ENCODE measurements at places on chromosomes 5 and 9. TPM values are rescaled to one million over a fixed set of nuclear protein-coding genes. Genes with fewer than 3 reads are reported as not detected.

SLC34A3 gene
- 0.06 TPM for polyA plus RNA-seq

PCDHB15 gene
- polyA plus RNA-seq, result 4.9 TPM

OR1Q1 gene
- not detected for polyA plus RNA-seq

ADAMTS12 gene
- 6.4 TPM for polyA plus RNA-seq

DCTN4 gene
- polyA plus RNA-seq, result 20.5 TPM

ZBTB34 gene
- 8.2 TPM for polyA plus RNA-seq

PCDHA4 gene
- 3.8 TPM for polyA plus RNA-seq

CCDC183 gene
- 1.1 TPM for polyA plus RNA-seq

HDHD3 gene
- 26.9 TPM for polyA plus RNA-seq

SPZ1 gene
- not detected for polyA plus RNA-seq

TAF11L10 gene
- polyA plus RNA-seq, result not detected

PRELID1 gene
- polyA plus RNA-seq, result 479 TPM

RXFP3 gene
- not detected for polyA plus RNA-seq

PTPN3 gene
- 2.0 TPM for polyA plus RNA-seq
